ENCODE measurements at places on chromosomes 5 and 9.

DNA sequence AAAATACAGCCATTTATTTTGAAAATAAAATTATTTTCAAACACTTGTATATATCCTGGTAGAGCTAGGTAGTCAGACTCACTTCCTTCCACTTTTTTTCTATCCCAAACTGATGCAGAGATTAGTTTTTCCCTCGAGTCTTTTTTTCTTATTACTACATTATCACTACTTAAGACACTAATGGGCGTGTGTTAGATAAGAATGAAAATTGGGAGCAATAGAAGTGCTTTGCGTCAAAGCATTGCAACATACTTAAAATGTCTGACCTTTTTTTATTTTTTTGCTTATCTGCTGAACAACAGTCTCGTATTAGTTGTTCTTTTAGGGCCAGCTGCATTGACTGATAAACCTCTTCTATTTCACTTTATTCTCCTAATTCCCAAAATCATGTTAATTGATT is 1278.7 kb downstream of the CDH12 start:
- DNase-seq = no peak

- DNase-seq = peak; percentile 84
These were observed at the start of gene P4HA2 for GRCh38 chr5:132227485-132228240. Gene P4HA2 (minus strand): TSS chr5:132227853. CDS start chr5:132218626, 9,227 bp downstream.

GRCh38 chr5:19175776-19176570 is 812.0 kb downstream of the CDH18 start:
- no peak for DNase-seq

- DNase-seq = peak; percentile 14
These were observed 52.3 kb upstream of the CAVIN4 start for GRCh38 chr9:100525563-100525962.

DNA sequence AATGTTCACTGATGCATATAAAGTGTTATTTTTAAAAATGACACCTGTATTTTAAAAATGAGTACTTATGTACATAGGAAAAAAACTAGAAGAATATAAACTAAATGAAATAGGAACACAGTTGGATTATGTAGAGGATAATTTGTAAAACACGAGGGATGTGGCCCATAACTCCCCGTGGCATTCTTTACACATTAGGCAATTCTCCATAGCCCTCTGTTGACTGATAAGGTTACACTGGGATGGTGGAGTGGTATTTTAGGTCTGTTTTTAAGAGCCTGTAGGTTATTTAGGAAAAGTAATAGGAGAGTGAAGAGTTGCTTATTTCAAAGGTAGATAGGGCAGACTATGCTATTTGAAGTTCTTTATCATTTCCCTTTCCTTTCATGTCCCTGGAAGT is 1.8 kb downstream of the CAVIN4 start:
- no peak for DNase-seq

DNA sequence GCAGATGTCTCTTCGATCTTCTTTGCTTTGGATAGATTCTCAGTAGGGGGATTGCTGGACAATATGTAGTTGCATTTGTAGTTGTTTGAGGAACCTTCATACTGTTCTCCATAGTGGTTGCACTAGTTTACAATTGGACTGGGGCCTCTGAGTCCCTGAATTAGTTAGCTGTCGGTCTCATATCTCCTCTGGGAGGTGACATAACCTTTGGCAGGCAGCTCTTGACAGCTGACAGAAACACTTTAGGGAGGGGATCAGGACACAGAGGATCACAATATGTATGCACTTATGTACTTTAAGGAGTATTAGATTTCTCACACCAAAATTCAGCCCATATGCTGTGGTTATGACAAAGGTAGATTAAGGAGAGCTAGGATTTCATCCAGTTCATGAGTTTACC is 1279.9 kb upstream of the DMAC1 start:
- DNase-seq = no peak

DNA sequence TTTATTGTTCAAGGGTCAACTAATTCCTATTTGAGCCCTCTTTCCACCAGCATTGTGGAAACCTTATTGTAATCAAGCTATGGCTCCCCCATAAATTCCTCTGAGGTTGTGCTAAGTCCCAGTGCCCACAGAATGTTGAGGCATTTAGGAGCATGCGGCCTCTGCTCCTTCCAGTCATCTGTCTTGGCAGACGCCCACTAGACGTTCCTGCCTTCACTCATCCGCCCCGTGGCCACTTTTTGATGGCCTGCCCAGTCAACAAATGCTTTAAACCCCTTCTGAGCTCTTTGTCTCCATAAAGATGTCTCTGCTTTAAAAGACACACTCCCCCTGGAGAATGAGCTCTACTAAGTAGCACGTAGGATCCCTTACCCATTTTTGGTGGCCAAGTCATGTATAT is 104.7 kb downstream of the GAS1 start:
- DNase-seq = no peak

DNA sequence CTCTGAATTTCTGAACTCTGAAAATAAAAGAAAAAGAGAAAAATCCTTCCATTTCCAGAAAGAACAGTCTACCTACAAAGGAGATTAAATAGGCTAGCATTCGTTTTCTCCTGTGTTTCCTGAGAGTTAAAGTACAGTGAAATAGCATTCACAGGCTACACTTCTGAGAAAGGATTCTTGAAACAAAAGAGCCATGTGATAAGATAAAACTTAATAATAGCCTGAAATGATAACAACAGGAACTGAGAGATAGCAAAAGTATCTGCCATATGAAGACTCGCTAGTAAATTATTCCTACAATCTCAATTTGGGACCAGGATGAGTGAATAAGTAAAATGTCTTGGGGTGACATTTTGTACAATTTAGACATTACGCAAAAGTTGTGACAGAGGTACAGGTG is 62.4 kb downstream of the FBN2 start:
- DNase-seq = no peak

GRCh38 chr9:34328500-34328986 is 525 bp downstream of the KIF24 start:
- DNase-seq = peak; percentile 65

GRCh38 chr9:136157477-136158265 is 39.0 kb upstream of the TMEM250 start:
- DNase-seq = no peak

GRCh38 chr5:139394123-139394653 is 716 bp downstream of the PROB1 start:
- DNase-seq = peak; percentile 55

DNA sequence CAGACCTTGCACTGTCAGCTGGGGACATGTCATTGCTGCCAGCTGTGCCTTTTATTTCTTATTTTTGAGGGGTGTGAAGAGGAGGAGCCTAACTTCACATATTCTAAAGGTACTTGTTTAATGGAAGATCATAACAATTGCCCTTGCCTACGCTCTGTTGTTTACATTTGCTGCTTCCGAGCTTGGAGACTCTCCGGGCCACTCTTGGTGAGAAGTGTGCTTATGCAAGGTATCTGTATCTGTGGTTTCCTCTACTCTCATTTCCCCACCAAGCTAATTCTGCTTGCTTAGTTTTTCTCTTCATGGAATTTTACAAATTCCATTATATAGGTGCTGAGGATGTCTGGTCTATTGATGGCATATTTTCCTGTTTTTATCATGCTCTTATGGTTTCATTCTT is 105.3 kb downstream of the RASGRF2 start:
- no peak for DNase-seq

- DNase-seq = no peak
These were observed 121.3 kb downstream of the RPS23 start for GRCh38 chr5:82156874-82157273.

DNA sequence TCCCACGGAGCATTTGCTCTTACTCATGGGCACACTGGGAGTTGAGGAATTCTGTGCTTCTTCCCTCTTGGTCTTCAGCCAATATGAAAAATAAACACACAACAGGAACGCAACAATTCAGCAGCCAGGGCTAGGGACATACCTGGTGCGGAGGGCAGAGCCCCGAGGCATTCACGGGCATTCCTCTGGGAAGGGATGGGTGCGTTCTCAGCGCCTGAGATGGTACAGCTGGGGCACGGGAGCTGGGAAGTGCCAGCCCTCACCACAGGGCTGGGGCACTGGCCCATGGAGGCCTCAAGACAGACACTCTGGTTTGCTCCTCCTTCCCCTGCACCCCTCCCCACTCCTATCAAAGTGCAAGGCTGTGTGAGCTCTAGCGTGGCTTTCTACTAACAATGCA is 2.1 kb downstream of the SLC6A3 start:
- no peak for DNase-seq

Data from ELR (cell line).